ENCODE measurements at places on chromosomes 2 and 18.

- no peak for DNase-seq
These were observed 4.9 kb upstream of the MAT2A start for GRCh38 chr2:85534099-85534498.

- no peak for DNase-seq
These were observed 1.0 kb upstream of the OSR1 start for GRCh38 chr2:19359456-19359855.

GRCh38 chr2:177211576-177212105 is 953 bp upstream of the HNRNPA3 start:
- DNase-seq, result no peak

- no peak for DNase-seq
These were observed 429.4 kb downstream of the MBD2 start for GRCh38 chr18:53795061-53795460.

DNA sequence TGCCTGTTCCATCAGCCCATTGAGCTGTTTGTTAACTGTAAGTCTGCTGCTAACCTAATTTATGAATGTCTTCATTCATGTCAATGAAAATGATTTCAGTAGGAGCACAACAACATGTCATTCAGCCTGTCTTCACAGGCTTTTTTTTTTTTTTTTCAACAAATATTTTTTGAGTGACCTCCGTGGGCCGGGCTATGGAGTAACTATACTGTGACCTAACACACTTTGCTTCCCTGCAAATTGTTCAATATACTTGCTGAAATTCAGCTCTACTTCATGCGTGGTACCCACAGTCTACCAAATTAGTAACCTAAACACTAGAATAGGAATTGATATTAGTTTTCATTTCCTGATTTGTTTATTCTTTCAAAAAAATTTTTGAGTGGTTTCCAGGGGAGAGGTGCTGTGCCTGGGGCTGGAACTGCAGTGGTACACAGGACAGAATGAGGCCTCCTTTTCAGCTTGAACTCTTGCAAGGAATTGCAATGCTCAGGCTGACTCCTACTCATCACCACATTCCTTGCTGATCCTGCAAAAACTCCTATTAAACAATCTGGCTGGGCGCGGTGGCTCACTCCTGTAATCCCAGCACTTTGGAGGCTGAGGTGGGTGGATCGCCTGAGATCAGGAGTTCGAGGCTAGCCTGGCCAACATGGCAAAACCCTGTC is 87.1 kb downstream of the CDH20 start:
- no peak for DNase-seq

GRCh38 chr2:60460577-60461420 is 92.7 kb downstream of the BCL11A start:
- no peak for DNase-seq

- no peak for DNase-seq
These were observed 288.2 kb upstream of the HS6ST1 start for GRCh38 chr2:128606837-128607236.

GRCh38 chr2:175903384-175903936 is 98.6 kb downstream of the LNPK start:
- no peak for DNase-seq

GRCh38 chr18:3048121-3048520 is 35.2 kb upstream of the LPIN2 start:
- no peak for DNase-seq

DNA sequence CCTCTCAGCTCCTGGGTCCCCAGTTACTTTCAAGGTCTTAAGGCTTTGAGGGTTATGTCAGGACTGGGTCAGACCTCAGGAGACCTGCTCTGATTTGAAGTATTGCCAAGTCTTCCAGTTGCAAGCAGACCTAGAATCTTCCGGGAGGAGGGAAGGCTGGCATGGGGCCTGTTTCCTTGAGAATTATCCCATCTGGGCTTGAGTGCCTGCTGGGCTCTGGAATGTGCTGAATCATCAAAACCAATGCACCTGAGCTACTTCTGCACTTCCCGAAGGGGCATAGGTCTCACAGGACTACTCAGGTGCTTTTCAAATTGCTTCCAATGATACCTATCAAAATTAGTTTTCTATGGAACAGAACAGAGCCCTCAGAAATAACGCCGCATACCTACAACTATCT is 327.3 kb downstream of the XIRP2 start:
- DNase-seq, result no peak

DNA sequence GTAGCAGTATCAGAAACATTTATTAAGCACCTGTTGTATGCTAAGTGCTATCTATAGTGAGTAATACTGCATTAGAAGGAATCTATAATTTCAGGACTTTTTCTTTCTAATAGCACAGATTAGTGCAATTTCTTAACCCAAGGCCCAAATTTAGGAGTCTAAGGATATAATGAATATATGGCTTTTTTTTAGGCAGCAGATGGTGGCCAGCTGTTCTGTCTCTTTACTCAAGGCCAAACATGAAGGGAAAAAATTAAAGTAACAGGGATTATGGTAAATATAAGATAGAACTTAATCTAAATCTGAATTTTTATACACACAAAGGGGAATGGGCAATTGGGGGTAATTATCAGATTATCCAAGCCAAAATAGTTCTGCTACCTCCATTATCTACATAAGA is 230.6 kb upstream of the SP5 start:
- DNase-seq, result no peak

- no peak for DNase-seq
These were observed 96.7 kb downstream of the GAREM1 start for GRCh38 chr18:32373995-32374394.

DNA sequence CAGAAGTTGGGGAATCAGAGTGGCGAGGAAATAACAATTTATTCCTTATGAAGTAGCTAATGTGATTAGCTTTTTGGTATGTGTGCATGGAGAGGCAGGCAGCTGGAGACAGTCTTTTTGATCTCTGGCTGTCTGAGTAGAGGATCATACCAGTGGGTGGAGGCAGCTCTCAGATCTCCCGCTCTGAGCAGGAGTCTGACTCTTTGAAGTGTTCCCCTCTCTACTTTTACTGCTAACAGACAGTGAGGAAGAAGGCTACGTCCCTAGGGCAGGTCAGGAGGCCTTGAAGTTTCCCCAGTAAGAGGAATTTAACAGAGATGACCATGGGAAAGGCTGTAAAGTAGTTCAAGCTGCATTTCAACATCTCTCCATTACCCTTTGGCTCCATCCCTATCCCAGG is 111.9 kb upstream of the REG3A start:
- no peak for DNase-seq

DNA sequence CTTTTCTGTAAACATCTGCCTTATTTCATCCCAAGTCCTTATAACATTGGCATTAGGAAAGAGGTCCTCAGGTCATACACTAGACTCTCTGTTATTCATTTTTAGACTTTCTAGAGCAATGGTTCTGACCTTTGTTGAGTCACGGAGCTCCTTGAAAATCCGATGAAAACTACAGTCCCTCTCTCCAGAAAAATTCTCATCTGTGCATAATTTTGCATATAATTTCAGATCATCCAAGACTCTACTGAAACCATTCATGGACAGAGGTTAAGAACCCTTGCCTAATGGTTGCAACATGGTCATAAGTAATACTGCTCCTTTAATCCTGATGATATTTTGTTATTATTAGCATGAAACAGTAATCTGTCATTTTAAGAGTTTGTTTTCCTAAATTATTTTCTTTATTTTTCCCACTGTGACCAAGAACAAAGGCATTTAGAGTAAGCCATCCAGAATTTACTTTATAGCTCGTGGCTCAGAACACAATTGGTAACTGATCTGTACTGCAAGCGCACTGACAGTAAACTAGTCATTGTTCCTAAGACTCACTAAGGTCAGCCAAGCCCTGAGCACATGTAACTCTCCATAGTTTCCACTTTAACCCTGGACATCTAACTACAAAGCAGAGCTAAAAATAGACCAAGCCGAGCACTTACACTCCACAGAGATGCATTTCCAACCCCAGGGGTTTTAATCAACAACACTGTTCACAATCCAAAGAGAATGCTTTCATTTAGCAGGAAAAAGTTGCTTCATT is 8.4 kb downstream of the MYOM1 start:
- no peak for DNase-seq

DNA sequence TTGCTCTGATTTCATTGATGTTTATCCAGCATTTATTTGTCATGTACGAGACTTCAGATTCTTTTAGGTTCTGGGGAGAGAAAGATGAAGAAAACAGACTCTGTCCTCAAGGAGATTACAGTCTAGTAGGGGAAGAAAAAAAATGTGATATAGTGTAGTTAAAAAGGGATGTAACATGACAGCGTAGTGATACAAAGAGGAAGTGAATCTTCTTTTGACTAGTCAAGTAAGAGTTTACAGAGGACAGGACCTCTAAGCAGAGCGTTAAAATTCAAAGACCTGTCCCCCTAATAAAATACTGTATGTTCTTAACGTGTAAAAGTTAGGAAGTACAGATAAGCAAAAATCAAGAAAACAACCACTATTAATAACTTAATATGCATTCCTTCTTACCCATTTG is 47.7 kb downstream of the NCOA1 start:
- DNase-seq, result no peak

DNA sequence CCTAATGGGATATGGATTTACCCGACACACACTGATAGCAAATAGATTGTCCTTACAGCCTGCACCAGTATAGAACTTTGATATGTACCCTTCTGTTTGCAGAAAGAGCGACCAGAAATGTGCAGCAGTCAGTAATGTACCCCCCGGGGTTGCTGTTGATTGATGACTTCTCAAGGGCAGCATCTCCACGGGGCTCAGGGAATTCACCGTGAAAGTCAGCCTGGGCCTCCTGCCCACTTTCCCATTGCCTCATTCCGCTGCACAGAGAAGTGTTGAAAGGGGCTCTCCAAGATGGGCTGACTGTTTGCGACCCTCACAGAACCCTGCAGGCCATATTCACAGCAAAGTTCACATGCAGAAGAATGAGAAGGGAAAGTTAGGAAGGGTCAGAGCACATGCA is 241.3 kb downstream of the PRKCE start:
- DNase-seq, result no peak

- no peak for DNase-seq
These were observed 23.2 kb upstream of the ACVR1 start for GRCh38 chr2:157899125-157899839.

- DNase-seq, result no peak
These were observed 68.8 kb downstream of the RAPGEF4 start for GRCh38 chr2:172804423-172804822.

GRCh38 chr2:44462934-44463849 is 101.4 kb downstream of the CAMKMT start:
- no peak for DNase-seq

- no peak for DNase-seq
These were observed 56.2 kb upstream of the LYPD6B start for GRCh38 chr2:148982282-148982681.

GRCh38 chr2:45765728-45766254 is 114.3 kb downstream of the PRKCE start:
- DNase-seq, result no peak

DNA sequence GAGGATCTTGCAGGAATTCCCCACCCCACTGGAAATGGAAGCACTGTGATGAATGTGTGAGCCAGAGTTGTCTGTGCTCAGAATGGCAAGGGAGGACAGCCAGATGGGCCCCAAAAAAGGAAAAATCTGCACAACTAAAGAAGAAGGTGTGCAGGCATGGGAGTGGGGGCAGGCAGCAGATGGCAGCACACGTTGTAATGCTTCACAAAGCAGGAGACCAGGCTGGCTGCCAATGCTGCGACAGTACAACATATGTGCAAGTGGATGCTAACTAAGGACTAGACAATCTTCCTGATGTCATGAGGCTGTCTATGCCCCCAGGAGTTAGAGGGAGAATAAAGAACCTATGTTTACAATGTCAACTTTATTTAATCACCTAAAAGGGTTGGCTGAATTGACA is 27.2 kb downstream of the ST6GAL2 start:
- no peak for DNase-seq

- DNase-seq, result no peak
These were observed 215.4 kb downstream of the KLHL29 start for GRCh38 chr2:23600346-23600745.

GRCh38 chr2:96529376-96530143 is 7.0 kb upstream of the ARID5A start:
- DNase-seq, result no peak

Measured in stimulated activated CD8-positive, alpha-beta memory T cell treated with anti-CD3 and anti-CD28 coated beads, Interleukin-15, amount 100 ng/mL, for 24 hours (primary cell).